ENCODE measurements at places on chromosomes 7 and 10.

DNA sequence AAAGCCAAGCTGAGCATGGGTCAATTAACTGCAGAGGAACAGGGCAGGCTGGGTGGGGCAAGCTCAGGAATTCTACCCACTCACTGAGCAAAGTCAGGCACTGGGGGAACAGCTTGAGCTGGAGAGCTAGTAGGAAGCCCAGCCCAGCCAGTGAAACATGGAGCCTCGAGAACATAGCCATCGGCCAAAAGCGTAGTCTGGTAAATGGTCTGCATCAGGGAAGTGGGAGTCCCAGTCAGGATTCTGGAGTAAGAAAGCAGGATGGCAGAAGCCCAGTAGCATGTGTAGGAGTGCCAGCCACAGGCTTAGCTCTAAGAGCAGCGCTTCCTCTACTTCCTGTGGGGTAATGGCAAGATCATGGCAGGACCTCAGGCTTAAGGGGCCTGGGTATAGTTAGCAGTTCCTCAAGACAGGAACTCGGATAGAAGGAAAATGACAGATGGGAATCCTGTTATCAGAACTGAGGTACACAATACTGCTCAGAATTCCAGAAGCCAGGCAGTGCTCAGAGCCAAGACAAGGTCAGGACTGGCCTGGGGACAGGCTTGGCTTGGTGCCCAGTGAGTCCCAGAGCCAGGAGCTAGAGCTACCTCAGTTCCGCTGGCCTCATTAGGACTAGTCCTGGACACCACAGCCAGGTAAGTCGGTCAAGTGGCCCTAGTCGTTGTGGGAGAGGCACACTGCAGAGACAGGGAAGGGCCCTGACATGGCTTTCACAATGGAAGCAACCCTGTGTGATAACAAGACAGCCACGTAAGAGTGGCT lies 65.4 kb upstream of the MXI1 start:
- DNase-seq, result no peak

DNA sequence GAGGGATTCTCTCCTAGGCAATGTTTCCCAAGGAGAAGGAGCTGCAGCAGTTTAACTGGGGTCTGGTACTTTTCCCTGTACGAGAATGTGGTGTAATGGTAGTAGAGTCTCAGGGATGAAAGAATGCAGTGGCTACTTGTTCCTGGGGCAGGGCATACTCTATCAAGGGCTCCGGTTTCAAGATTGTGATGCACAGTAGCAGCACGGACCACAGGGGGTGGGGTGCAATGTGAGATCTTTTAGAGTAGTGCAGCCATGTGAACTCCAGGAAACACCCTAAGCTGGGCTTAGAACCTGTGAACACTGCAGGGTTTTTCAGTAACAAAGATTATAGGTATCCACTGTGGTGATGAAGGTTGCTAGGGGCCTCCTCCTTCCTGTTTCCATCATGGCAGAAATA lies 903.9 kb downstream of the NRG3 start:
- DNase-seq, result no peak

- no peak for DNase-seq
These were observed 1.6 kb downstream of the UBE2D4 start for GRCh38 chr7:43927810-43928209.

- no peak for DNase-seq
These were observed 42.5 kb downstream of the STK32C start for GRCh38 chr10:132264966-132265889.

DNA sequence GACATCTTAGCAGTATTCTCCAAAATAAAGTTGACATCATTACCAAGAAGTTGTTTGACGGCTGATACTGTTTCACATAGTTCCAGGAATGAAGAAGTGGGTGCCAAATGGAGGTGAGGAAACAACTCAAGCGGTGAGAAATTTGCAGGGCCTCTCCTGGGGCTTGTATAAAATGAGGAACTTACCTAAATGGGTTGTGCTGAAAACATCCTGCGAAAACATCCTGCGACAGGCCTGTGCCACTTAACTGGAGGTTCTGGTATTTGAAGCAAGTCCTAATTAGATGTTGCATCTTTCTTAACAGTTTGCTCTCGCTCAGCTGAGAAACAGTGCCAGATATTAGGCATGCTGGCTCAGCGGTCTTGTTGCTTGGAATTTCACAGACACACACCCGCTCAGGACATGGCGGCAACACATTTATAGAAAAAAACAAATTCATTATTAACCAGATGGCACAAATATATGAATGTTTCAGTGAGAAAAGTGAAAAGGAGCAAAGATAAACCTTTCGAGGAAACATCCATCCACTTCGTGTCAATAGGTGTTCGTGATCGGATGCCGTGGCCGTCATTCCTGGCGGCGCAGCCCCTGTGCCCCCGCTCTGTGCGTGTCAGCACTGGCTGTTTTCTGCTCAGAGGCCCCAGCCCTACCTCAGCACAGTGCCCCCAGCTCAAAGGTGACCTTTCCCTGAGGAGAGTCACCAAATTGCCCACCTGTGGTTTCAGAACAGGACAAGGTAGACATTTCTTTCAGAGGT lies 48.1 kb downstream of the CDC123 start:
- no peak for DNase-seq

DNA sequence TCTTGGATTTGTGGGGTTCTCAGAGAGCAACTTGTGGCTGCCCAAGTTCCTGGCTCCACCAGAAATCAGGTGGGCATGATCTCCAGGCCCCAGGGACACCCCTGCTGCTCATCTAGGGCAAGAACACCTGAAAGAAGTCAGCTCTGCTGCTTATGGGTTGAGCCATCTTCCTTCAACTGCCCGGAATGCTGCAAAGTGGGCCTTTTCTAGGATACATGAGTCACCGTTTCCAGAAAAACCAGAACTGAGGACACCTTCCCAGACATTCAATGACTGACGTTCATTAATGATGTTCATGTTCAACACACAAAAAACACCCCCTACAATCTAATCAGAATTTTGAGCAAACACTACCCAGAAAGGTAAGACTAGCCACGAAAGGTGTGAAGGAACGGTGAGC lies 98.0 kb downstream of the MAD1L1 start:
- no peak for DNase-seq

- no peak for DNase-seq
These were observed 181.0 kb downstream of the PRPF18 start for GRCh38 chr10:13767676-13768178.

- no peak for DNase-seq
These were observed 102.7 kb downstream of the GRID1 start for GRCh38 chr10:86263907-86264306.

DNA sequence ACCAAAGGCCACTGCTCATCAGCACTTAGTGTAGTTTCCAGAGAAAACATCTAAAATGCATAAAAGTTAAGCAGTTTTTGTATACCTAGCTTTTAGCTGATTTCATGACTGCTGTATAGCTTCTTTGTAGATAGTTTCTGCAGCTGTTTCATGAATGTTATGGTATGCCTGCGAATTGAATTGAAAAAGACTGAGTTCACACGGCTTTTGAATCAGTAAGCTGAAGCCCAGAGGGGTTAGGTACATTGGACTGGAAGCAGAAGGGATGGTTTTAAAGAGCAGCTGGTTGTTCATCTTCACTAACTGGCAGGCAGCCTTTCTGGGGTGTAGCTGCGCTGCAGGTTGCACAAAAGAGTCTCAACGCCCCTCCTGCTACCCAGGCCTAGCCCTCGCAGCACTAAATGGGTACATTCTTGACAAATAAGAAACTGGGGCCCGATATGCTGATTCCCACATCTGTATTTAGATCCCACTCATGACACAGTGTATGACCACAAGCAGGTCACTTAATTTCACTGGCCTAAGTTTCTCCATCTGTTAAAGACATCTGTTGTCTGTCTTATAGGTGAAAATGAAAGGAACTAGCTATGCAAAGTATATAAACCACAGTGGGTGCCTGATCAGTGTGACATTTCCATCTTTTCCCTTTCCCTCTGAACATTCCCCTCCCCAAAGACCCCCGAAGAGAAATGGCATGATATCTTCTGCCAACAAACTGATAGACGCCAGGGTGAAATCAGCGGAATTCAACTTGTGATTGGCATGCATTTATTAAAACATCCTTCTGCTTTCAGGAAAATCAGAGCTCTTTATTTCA lies 85.9 kb upstream of the AGBL3 start:
- DNase-seq, result no peak

- no peak for DNase-seq
These were observed 35.0 kb upstream of the MRPS16 start for GRCh38 chr10:73287441-73287840.

GRCh38 chr7:98360221-98361130 lies 40.4 kb downstream of the BAIAP2L1 start:
- no peak for DNase-seq

- no peak for DNase-seq
These were observed 77.6 kb upstream of the JAZF1 start for GRCh38 chr7:28258240-28258639.

GRCh38 chr10:21919906-21920305 lies 83.6 kb downstream of the DNAJC1 start:
- no peak for DNase-seq

DNA sequence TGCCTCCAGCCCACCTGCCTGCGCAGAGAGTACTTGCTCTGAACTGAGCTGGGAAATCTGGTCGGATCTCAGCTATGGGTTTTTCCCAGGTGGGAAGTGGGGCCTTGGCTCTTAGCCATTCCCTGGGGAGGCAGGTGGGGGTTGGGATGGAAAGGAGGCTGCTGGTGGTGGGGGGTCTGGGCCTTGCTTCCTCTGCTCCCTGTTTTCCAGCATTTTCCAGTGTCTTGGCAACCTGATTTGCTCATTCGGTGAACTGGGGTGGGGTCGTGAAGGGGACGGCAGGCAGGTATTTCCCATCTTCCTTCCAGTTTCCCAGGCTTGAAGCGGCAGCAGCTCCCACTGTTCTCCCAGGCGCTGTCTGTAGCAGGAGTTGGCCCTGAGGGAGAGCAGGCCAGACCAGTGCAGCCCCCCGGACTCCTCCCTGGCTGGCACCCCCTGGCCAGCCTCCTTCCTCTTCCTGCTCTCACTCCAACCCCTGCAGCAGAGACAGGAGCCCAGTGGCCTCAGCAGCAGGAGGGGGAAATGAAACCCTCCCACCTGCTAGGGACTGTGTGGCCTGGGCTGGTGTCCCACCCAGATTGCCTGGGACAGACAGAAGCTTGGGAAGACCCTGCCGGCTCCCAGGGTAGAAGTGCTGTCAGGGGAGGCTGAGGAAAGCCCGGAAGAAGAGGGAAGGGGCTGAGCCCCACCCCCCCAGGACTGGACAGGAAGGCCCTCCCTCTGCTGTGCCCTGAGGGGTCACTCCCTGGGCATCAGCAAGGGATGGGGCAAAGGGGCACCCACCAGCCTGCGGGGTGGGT lies 6.6 kb downstream of the TRIM8 start:
- no peak for DNase-seq

GRCh38 chr10:69060127-69060798 lies 27.6 kb upstream of the SRGN start:
- DNase-seq, result no peak

GRCh38 chr7:133783276-133783675 lies 343.9 kb upstream of the LRGUK start:
- DNase-seq, result no peak

- DNase-seq, result no peak
These were observed 106.1 kb downstream of the CLEC2L start for GRCh38 chr7:139629392-139630082.

GRCh38 chr7:156935250-156935649 lies 14.3 kb upstream of the NOM1 start:
- DNase-seq, result no peak

DNA sequence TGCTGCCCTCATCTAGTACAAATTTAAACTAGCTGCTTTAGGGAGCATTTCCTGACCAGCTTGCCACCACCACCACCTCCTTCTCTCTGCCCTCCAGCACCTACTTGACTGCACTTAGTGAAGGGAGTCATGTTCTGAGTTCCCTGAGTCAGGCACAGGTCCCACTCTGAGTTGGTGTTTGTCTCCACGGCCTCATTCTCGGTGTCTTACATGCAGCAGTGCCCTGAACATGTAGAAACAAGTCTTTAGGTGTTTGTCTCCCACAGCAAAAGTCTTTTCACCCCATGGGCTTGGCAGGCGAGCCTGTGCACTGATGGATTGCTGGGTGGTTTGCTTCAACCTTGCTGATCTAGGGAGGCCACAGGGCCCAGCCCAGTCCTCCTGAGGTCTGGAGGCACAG lies 16.9 kb downstream of the TSPAN14 start:
- no peak for DNase-seq

DNA sequence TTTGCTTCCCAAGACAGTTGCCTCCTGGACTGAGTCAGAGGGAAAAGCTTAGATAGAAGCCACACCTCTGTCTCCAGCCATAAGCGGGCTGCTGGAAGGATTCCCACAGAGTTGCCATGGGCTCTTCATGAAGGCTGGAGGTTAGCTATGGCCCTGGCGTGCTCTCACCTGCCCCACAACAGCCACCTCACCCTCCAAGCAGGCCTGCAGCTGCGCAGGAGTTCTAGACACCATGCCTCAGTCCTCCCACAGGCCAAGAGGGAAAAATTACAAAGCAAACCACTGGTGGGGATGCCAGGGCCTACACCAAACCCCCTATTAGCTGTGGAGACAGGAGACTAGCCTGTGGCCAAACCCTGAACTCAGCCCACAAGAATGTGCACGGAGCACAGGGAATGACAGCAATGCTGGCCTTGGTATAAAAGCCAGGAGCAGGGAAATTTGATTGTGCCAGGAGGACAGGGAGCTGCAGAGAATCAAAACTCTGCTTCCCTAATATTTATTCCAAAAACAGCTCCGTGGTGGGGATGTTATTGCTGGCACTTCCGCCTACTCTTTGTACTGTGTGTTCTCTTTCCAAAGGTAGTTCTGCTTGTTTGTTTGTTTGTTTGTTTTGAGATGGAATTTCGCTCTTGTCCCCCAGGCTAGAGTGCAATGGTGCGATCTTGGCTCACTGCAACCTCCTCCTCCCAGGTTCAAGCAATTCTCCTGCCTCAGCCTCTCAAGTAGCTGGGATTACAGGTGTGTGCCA lies 60.3 kb upstream of the STK17A start:
- no peak for DNase-seq

GRCh38 chr7:17307969-17308648 lies 9.7 kb downstream of the AHR start:
- no peak for DNase-seq

GRCh38 chr10:34522546-34522945 lies 292.6 kb downstream of the PARD3 start:
- DNase-seq, result no peak

DNA sequence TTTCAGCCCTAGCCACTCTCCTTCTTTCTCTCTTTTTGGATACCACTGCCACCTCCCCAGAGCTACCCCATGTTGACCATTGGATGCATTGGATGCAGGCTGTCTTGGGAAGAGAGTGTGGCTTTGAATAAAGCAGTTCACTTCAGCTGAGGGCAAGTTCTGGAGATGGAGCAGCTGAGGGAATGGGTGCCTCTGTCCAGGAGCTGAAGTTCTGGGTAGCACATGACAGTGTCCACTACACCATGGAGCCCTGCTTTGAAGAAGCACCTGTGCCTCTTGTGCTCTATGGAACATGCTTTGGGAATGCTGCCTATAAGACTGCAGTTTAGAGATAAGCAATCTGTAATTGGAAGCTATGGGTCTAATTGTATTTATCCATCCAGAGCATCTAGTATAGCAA lies 1028.7 kb downstream of the TYW1 start:
- no peak for DNase-seq
